ENCODE measurements at places on chromosomes 6 and 20. TPM values are rescaled to one million over a fixed set of nuclear protein-coding genes. Genes with fewer than 3 reads are reported as not detected.

The MUC21 gene
- total RNA-seq = not detected

The PROKR2 gene
- total RNA-seq = not detected

The BNIP5 gene
- not detected for total RNA-seq

DNA sequence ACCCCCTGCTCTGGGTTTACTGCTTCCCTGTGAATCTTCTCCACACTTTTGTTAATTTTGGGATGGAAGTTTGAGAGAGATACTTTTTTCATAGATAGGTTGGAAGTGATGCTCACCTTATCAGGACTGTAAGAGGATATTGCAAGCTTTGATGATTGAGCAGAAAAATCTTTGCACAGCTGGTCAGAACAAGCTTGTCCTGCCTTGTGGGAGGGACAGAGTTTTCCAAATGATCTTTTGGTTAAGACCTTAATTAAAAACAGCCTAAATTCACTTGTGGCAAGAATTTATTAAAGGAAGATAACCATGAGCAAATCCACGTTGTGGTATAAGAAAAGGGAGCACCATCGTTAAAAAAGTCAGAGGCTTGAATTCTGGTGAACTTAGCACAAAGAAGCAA lies 32.2 kb downstream of the E2F3 start:
- H3K4me1 ChIP-seq = no peaks in the 10 kb centered on the region
- no peak overlapping the region for H3K27ac ChIP-seq
- no peaks in the 10 kb centered on the region for H3K36me3 ChIP-seq
- H3K27me3 ChIP-seq = no peaks in the 10 kb centered on the region
- DNase-seq = no peak

DNA sequence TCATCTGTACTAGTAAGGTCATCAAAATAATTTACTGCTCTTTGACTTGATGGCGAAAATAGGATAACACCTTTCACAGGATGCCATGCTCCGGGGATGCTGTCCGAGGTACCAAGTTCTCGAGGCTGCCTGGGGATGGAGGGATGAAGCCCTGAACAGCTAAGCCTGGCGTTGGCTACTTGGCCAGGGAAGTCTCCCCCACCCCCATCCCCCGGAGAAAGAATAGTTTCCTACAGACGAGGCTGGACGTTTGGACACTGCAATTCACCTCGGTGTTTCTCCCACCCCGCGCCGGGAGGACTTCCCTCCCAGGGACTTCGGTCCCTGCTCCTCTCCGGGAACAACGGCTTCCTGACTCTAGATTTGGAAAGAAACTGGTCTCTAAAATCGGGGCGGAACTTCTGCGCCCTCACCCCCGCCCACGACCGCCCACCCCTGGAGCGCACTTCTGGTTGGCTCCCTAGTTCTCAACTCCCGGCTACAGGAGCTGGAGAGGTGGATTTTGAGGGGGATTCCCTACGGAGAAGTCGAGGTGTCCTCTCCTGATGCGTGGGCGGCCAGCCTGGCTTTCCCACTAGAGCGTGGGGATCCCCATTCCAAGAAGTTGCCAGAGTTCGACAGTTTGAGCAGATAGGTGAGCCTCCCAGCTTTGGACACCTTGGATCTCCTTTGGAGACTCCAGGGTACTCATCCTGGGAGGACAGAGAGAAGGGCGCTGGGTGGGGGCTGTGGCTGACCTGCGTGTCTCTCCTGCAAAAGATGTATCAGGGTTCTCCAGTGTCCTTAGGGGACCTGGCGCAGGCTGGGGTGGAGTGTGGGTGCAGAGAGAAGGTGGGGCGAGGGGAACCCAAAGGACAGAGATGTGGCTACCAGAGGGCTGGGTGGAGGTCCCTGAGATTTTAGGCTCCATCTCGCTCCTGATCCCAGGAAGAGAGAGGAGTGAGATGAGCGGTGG lies 1.1 kb downstream of the PCSK2 start:
- no peak for DNase-seq
- peak overlapping the region; percentile 7 for H3K27ac ChIP-seq
- H3K27me3 ChIP-seq = peaks cover 11% of the 10 kb centered on the region
- H3K4me3 ChIP-seq = peak overlapping the region; percentile 42
- peaks cover 16% of the 10 kb centered on the region for H3K4me1 ChIP-seq

- H3K27ac ChIP-seq = no peak overlapping the region
- no peaks in the 10 kb centered on the region for H3K36me3 ChIP-seq
- no peak for DNase-seq
- no peaks in the 10 kb centered on the region for H3K27me3 ChIP-seq
- no peak overlapping the region for H3K4me3 ChIP-seq
- H3K4me1 ChIP-seq = peaks cover 5% of the 10 kb centered on the region
Observed at GRCh38 chr6:79042088-79042798, 35.8 kb downstream of the PHIP start.

Data from esophagus muscularis mucosa (tissue), 4 donors.